ENCODE measurements at places on chromosomes 16 and 17. TPM values are rescaled to one million over a fixed set of nuclear protein-coding genes. Genes with fewer than 3 reads are reported as not detected.

The ELAC2 gene
- 56.5 TPM for polyA plus RNA-seq

The SDR42E2 gene
- polyA plus RNA-seq, result 0.14 TPM

The PRM2 gene
- not detected for polyA plus RNA-seq

The PAFAH1B1 gene
- 154 TPM for polyA plus RNA-seq

The MMP25 gene
- polyA plus RNA-seq, result 2.3 TPM

GRCh38 chr17:67362173-67362572, 4.2 kb downstream of the PSMD12 start:
- no peak for DNase-seq

- DNase-seq, result no peak
Observed at GRCh38 chr17:31561469-31562375, 170.2 kb downstream of the RAB11FIP4 start.

- DNase-seq, result no peak
Observed at GRCh38 chr17:78211032-78211431, 3.0 kb upstream of the BIRC5 start.

- no peak for DNase-seq
Observed at GRCh38 chr17:7413346-7413985, 5.8 kb downstream of the NLGN2 start.

GRCh38 chr17:41521574-41522261, 3.0 kb upstream of the KRT15 start:
- no peak for DNase-seq

GRCh38 chr17:67477687-67478086, 100.6 kb downstream of the PITPNC1 start:
- no peak for DNase-seq
